ENCODE measurements at places on chromosomes 2 and 18.

DNA sequence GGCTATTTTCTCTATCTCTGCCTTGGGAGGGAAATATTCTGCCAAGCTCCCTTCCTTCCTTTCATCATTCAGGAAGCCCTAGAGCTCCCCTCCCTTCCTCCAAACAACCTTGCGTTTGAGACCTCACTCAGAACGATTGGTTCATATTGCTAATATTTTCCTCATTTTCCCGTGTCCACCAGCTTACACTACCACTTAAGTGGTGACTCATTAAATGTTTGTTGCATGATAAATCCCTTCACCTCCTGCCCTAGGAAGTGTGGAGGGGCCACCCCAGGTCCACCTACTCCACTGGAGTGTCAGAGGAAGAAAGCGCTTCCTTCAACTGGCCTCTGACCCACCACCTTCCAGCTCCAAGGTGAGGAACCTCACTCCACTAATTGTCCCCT is 2.3 kb upstream of the LPIN2 start:
- DNase-seq: peak; percentile 44

GRCh38 chr18:80202264-80202998 is 44.9 kb downstream of the PARD6G start:
- DNase-seq: no peak

DNA sequence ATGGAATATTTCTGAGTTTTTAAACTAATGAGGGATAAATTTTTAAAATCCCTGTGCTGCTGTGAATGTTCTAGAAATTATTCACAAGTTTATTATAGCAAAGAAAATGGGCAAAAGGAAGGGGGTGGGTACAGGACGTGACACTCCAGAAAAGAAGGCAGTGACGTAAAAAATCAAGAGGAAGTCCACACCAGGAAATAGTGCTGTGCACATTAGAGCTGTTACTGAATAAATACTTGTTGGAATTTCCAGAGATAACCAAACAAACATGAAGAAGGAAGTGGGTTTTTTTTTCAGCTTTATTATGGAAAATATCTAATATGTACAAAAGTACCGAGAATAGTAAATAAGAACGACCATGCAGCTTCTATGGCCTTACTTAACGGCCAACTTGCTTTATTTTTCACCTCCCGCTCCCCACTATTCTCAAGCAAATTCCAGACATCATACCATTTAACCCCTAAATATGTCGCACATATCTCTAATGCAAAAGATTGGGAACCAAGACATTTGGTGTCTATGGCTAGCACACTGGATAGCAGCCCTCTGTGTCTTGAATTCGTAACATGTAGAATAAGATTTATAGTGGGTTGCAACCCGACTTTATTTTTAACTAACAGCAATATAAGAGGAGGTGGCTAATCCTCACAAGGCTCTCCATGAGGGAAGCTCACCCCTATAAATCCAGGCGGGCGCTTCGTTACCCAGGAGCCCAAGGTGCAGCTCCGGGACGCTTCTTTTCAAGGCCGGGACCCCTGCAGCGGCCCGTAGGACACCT is 580 bp upstream of the NDUFV2 start:
- peak; percentile 69 for DNase-seq

GRCh38 chr18:51226068-51226467 is 28.6 kb upstream of the MEX3C start:
- DNase-seq: no peak

GRCh38 chr2:68195096-68195495 is 37.4 kb downstream of the PNO1 start:
- DNase-seq: no peak

GRCh38 chr2:37005118-37005868 is 39.0 kb upstream of the STRN start:
- peak; percentile 80 for DNase-seq

DNA sequence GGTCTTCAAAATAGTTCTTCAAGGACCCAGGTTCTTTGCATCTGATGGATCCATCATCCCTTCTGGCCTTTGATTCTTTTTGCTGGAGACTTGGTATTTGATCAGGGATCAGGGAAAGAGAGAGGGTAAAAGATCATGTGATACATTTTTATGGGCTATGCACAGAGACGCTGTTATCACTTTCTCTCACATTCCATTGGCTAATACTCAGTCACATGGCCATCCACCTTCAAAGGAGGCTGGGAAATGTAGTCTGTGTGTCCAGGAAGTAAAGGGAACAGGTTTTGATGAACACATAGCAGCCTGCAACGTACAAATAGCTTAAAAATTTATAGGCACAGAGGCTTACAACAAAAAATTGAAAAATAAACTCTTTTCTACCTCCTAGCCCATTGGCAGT is 629.6 kb upstream of the FANCL start:
- DNase-seq: no peak

- peak; percentile 40 for DNase-seq
Measured at GRCh38 chr18:75208836-75209128, 157 bp downstream of the PTGR3 start.

- DNase-seq: no peak
Measured at GRCh38 chr2:210762604-210763588, 206.5 kb downstream of the CPS1 start.

DNA sequence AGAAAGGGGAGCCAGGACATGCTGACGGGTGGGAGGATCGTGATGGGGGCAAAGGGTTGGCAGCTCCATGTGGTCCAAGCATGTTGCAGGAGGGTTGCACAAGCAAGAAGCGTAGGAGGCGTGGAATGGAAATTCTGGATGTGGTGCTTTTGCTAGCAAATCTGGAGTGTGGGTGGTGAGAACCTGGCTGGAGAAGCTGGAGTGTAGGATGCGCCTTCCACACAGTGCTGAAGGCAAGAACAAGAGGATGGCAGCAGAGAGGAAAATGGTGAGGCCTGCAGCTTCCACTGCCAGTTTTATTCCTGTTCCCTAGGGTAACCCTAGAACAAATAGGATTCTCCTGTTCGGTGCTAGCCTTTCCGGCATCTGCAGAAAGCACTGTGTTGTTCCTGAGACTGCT is 22.4 kb downstream of the CREG2 start:
- no peak for DNase-seq

- no peak for DNase-seq
Measured at GRCh38 chr2:61419570-61419969, 51.3 kb downstream of the USP34 start.

GRCh38 chr18:36757081-36757480 is 71.7 kb downstream of the TPGS2 start:
- DNase-seq: peak; percentile 31

DNA sequence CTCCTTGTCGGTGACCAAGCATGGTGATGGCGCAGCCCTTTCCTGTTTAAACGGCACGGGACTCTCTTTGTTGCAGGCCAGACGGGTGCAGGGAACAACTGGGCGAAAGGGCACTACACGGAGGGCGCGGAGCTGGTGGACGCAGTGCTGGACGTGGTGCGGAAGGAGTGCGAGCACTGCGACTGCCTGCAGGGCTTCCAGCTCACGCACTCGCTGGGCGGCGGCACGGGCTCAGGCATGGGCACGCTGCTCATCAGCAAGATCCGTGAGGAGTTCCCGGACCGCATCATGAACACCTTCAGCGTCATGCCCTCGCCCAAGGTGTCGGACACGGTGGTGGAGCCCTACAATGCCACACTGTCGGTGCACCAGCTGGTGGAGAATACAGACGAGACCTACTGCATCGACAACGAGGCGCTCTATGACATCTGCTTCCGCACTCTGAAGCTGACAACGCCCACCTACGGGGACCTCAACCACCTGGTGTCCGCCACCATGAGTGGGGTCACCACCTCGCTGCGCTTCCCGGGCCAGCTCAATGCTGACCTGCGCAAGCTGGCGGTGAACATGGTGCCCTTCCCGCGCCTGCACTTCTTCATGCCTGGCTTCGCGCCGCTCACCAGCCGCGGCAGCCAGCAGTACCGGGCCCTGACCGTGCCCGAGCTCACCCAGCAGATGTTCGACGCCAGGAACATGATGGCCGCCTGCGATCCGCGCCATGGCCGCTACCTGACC is 17.1 kb downstream of the TUBB6 start:
- DNase-seq: no peak

DNA sequence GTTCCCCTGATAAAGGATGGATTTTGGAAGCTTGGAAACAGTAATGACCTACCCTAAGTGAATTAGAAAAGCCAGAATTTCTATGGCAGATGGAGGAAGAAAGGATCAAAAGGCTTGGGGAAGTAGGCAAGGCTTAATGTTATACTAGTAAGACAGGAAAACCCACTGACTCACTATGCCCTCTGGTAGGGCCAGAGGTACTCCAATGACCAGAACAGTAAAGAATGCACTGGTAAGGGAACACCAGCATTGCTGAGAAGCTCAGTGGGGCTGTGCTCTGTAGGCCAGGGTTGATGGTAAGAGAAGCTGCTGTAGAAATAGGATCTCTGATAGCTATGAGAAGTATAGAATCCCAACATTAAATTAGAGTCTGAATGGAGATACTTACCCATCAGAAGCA is 126.4 kb downstream of the GFPT1 start:
- peak; percentile 95 for DNase-seq

- DNase-seq: no peak
Measured at GRCh38 chr2:222483513-222484039, 59.2 kb downstream of the SGPP2 start.

- no peak for DNase-seq
Measured at GRCh38 chr2:26729311-26729710, 34.8 kb upstream of the SLC35F6 start.

DNA sequence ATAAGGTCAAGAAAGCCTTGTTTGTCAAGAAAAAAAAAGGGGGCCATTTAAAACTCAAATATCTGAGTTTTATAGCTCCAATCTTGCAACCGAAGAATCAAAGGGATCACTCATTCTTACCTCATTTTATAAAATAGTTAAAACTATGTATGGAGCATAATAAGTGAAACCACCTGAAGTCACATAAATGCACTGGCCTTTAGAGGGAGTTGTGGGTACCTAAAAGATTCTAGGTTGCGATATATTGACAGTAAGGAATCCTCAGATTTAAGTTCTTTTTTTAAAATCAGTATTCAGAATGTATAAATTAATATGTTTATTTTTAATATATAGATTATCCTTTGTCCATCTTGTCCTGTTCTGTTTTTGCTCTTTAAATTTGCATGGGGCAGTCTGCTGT is 3.4 kb downstream of the ARHGAP28 start:
- no peak for DNase-seq

DNA sequence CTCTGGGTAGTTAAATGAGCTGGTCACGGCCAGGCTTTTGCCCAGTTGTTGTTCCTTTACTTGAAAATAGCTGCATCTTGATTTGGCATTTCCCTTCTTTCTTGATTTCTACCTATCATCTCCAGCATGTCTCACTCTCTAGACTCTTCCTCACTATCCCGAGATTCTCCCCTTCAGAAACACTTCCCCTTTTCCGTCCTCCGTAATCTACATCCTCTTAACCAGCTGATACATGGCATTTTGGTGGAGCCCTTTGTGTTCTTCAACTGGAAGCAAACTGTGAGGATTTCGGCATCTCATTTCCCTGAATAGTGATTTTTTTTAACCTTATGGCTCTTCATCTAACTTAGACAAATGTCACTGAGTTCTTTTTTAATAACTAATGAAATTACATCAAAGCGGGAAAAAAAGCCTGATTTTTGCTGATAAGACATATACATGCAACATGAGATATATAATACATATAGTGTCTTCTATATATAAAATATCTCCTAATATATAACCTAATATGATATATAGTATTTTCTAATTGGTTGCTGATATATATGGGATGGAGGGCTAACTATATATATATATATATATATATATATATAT is 220.2 kb upstream of the RASGRP3 start:
- no peak for DNase-seq

DNA sequence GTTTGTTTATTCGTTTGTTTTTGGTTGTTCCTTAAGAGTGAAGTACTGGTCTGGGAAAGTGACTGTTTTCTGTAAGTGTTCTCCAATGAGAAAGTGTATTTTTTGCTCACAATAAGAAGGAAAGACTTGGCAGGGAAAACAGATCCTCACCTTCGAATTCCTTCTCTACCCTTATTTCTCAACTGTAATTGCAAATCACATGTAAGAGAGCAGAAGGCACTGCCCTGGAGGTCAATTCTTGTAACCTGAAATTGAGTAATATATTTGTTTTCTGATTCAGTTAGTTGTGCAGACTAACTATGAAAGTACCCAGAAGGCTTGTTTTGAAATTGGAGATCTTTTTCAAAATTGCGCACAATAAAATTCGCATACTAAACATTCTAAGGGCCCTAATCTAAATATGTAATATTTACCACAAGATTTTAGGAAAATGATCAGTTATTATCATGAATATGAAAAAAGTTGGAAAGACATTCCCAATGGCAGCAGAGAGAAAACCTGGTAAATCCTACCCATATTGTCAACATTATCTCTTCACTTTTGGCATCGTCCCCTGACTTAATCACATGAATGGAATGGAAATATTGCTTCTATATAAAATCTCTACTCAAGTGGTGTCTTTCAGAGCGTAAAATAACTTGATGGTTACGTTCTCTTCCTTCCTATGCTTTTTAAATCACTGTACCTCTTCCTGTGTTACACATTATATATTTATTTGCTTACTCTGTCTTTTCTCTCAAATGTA is 24.1 kb downstream of the TFPI start:
- peak; percentile 68 for DNase-seq

DNA sequence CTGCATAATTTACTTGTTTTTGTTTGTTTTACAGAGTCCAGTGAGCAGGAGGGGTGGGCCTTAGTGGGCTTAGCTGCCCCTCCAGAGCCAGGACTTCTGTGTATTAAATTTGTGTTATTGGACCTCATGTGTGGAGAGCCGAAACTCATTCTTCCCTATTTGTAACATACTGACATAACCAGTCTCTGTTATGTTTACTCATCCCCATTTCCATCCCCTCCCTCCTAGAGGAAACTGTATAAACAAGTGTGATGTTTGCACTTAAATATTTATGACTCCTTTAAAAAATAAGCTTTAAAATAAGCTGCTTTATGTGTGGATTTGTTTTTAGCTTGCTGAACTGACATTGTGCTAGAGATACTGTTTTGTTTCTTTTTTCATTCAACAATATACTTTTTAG is 13.8 kb downstream of the ZNF512 start:
- DNase-seq: no peak

DNA sequence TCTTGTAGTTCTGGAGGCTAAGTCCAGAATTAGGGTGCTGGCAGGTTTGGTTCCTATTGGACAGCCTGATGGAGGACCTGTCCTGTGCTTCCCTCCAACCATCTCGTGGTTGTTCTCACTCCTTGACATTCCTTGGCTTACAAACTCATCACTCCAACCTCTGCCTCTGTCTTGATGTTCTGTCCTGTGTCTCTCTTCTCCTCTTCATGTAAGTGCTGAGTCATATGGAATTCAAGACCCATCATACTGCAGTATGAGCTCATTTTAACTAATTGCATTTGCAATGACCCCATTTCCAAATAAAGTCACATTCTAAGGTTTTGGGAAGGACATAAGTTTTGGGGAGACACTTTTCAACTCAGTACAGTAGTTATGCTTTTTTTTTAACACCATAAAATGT is 374.7 kb downstream of the TRIB2 start:
- DNase-seq: no peak
